ENCODE measurements at places on chromosomes 7 and 10. TPM values are rescaled to one million over a fixed set of nuclear protein-coding genes. Genes with fewer than 3 reads are reported as not detected.
A peak's percentile ranks its signal among the peaks of the same experiment; 100 is the strongest.

DNA sequence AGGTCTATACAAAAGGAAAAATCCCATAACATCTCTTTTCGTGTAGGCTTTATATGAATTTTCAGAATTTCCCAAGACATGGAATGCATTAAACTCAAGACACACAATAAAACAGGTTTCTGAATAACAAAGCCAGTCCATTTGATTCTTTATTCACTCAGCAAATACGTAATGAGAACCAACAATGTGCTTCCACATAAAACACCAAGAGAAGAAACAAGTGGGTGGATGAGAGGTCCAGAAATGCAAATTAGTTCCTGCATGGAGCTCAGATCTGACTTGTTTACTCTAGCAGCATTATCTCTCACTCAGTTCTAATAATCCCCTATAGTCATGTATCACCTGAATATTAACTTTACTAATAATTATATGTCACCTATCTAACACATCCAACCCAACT lies 249.5 kb downstream of the LRRTM3 start:
- no peak for DNase-seq

- peak; percentile 76 for DNase-seq
These were observed 51.9 kb upstream of the A1CF start for GRCh38 chr10:50937230-50937907.

DNA sequence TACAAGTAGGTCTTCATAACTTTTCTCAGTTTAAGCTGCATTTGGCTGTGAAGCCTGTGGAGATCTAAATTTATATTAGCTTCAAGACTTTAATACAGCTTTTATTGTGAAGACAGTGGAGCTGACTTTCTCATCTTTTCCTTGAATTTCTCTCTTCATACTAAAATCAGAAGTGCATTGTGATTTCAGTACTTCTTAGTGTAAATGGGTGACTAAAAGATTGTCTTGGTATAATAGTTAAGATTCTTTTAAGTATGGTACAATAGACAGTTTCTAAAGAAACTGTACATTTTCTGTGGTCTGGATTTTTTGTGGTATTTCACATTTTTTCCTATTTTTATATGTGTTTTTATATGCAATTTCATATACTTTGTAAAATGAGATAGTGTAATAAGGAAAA lies 21.0 kb upstream of the DDX21 start:
- no peak for DNase-seq

DNA sequence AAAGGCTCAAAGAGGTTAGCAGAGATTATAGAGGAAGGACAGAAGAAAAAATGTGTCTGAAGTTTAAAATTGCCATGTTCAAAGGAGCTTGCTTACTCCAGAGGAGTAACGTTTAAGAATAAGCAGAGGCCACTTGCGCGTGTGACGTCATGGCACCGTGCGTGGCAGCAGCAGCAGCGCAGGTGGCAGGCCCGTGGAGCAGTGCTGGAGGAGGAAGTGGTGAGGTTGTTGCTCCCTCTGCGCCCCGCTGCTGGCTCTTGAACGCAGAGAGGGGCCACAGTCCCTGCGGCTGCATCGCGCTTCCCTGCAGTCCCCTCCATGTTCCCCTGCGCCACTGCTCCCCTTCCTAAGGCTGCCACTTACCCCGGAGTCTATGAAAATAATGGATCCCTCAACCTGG lies 37.5 kb downstream of the GDI2 start:
- DNase-seq, result no peak

DNA sequence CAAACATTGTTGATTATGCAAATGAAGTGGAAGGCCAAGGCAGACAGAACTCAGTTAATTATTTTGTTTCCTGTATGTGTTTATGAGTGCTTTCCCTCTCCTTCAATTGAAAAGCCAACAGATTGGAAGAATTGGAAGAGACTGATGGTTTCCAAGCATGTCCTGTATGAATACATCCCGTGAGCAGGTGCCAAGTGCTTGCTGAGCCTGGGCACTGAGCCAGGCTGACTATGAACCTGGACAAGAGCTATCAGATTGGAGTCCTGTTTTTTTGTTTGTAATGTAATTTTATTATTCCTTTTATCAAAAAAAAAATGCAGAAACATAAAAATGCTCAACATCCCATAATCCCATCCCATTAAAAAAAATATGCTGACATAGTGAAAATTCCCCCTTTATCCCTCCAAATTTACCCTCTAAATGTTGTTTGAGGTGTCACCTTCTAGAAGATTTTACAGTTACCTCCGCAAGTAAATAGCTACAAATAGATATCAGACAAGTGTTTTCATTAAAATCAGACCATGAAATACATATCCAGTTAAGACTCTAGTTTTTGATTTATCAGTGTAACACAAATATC lies 449.5 kb downstream of the GRID1 start:
- DNase-seq, result no peak

DNA sequence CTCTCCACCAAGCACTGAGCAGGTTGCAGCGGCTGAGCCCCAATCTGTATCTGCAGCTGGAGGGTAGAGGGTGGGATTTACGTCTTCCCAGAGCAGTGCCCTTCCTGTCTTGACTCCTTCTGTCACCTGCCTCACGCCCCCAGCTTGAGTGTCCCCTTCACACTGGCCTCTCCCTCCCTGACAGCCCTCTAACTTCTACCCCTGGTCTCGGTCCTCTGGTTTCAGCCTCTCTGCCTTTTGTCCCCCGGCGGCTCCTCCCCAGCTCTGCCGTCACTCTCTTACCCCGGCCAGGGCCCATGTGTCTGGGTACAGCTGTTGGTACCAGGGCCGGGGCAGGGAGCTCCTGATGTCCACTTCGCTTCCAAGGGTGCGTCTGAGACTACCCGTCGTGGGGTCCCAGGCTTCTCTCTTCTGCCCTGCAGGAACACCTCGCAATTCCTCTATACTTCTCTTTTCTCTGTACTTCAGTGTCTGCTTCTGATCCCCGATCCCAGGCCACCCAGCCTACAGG lies 654 bp downstream of the MUC3A start:
- DNase-seq, result no peak

- DNase-seq, result peak; percentile 78
These were observed 73.4 kb upstream of the KCNMA1 start for GRCh38 chr10:77710759-77711682.

GRCh38 chr10:131747251-131747650 lies 153.6 kb upstream of the PPP2R2D start:
- no peak for DNase-seq

GRCh38 chr10:122796796-122797195 lies 48.9 kb downstream of the CUZD1 start:
- no peak for DNase-seq

- no peak for DNase-seq
These were observed 992 bp upstream of the KIFBP start for GRCh38 chr10:68987611-68988010.

- DNase-seq, result peak; percentile 66
These were observed 577 bp upstream of the DDX21 start for GRCh38 chr10:68955355-68955831.

- peak; percentile 24 for DNase-seq
These were observed 15.5 kb upstream of the WNT16 start for GRCh38 chr7:121313220-121313792.

The SLC13A1 gene
- not detected for total RNA-seq

Data from GM23248 (cell line).